Aorta (tissue), 5 donors: ENCODE measurements at places on chromosomes 13 and 19. TPM values are rescaled to one million over a fixed set of nuclear protein-coding genes. Genes with fewer than 3 reads are reported as not detected.

- DNase-seq = no peak
These were observed 123.1 kb downstream of the RBM26 start for GRCh38 chr13:79282976-79283375.

ATXN8OS gene
- not detected for total RNA-seq

DNA sequence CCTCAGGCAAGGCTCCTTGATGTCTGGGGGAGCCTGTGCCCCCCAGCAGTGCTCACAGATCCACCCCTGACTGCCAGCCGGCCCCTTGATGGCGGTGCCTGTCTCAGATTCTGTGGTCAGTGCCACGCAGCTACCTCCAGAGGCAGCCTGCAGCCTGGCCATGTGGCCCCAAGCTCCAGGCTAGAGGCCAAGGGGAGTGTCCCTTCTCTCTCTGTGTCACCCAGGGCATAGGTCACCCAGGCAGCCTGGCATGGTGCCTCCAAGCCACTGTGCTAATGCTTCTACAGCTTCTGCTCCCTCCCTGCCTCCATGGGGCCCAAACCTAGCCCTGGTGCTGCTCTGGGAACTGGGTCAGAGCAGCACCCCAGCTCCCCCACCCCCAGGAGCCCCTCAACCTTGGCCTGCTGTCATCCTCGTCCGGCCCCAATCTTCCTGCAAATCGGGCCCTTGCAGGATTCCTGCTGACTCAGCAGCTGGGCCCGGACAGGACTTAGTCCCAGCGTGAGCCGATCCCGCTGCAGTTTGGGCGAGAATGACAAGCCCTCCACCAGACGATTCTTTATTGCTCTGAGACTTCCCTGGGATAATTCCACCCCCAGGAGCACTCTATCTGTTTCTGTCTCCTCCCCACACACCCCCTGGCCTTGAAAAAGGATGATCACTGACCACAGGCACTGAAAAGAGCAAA lies 2.8 kb upstream of the ARL11 start:
- DNase-seq = no peak

GRCh38 chr19:6766357-6767080 lies 716 bp downstream of the SH2D3A start:
- no peak for DNase-seq

DNA sequence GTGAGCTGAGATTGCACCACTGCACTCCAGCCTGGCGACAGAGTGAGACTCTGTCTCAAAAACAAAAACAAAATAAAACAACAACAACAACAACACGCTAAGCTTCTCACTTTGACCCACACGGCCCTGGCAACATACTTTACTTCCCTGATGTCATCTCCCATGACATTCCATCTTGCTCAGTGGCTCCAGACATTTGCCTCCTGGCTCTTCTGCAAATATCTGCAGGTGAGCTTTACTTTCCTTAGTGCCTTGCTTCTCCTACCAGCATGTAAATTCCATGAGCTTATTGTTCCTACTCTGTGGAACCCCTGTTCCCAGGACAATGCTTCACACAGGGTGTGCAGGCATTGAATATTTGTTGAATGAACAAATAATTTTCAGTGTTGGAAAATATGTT lies 205.6 kb upstream of the TMTC4 start:
- no peak for DNase-seq

DNA sequence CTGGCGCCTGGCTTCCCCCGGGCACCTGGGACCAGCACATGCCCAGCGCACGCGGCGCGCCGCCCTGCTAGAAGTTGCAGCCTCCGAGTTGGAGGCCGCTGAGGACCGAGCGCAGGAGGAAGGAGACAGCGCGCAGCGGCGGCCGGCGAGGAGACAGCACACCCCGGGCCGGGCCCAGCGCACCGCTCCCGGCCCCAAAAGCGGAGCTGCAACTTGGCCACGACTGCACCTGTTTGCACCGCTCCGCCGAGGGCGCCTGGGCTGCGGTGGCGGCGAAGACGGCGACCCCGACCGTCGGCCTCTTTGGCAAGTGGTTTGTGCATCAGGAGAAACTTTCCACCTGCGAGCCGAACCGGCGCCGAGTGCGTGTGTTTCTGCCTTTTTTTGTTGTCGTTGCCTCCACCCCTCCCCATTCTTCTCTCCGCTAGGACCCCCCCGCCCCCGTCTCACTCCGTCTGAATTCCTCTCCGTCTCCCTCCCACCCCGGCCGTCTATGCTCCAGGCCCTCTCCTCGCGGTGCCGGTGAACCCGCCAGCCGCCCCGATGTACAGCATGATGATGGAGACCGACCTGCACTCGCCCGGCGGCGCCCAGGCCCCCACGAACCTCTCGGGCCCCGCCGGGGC lies at the start of gene SOX1:
TSS of gene SOX1 (plus strand) at position 34 of the 626 bp plus-strand sequence. CDS start at position 544, 510 bp downstream.
- DNase-seq = no peak

DNA sequence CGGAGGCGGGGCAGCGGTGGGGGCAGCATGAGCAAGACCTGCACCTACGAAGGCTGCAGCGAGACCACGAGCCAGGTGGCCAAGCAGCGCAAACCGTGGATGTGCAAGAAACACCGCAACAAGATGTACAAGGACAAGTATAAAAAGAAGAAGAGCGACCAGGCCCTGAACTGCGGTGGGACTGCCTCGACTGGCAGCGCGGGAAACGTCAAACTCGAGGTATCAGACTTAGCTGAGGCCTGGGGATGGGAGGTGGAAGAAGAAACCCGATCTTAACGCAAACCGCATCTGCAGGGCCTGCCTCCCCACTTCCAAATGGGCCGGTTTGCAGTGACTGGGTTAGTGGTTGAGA lies 693 bp downstream of the RFXAP start:
- no peak for DNase-seq

- no peak for DNase-seq
These were observed 731.0 kb downstream of the SLITRK1 start for GRCh38 chr13:83151308-83151660.

GRCh38 chr13:114144606-114145244 lies 12.3 kb upstream of the RASA3 start:
- DNase-seq = no peak

- DNase-seq = no peak
These were observed 2.5 kb downstream of the KANK3 start for GRCh38 chr19:8340341-8341096.

GRCh38 chr13:76889254-76889653 lies 3.0 kb upstream of the KCTD12 start:
- no peak for DNase-seq

PSG3 gene
- total RNA-seq = not detected
